Small intestine (tissue), 16 donors: ENCODE measurements at places on chromosomes 1 and 21. TPM values are rescaled to one million over a fixed set of nuclear protein-coding genes. Genes with fewer than 3 reads are reported as not detected.

- H3K4me1 ChIP-seq = peaks cover 5% of the 10 kb centered on the region
- no peaks in the 10 kb centered on the region for H3K36me3 ChIP-seq
- no peak for DNase-seq
- no peak overlapping the region for H3K27ac ChIP-seq
- no peaks in the 10 kb centered on the region for H3K27me3 ChIP-seq
These were observed 14.3 kb downstream of the ADARB1 start for GRCh38 chr21:45088729-45089128.

DNA sequence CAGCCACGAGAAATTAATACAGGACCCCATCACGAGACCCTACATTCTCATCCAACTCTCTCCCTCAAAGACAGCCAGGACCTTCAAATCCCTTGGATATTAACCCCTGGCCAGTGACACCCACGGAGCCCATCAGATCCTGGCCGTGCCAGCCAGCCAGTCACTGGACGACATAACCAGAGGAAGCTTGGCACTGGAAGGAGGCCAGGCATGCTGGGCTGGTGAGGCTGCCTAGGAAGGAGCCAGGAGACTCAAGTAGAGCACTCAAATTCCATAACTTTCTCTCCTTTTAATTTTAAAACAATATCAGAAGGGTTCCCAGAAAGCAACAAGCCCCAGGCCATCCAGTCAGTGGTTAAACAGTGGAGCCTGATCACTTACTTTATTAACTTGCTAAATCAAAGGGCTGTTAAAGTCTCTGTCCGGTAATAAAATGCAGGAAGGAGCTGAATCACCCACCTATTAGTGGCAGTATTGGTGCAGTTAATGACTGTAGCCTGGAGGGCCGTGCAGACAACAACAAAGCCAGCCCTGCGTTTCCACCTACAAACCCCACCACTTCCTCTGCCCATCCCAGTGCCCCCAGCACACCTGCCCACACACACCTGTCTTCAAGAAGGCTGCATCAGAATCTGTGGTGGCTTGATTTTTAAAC, 78.0 kb downstream of the HIVEP3 start:
- no peaks in the 10 kb centered on the region for H3K27me3 ChIP-seq
- no peaks in the 10 kb centered on the region for H3K36me3 ChIP-seq
- DNase-seq = peak; percentile 4
- no peak overlapping the region for H3K27ac ChIP-seq

DNA sequence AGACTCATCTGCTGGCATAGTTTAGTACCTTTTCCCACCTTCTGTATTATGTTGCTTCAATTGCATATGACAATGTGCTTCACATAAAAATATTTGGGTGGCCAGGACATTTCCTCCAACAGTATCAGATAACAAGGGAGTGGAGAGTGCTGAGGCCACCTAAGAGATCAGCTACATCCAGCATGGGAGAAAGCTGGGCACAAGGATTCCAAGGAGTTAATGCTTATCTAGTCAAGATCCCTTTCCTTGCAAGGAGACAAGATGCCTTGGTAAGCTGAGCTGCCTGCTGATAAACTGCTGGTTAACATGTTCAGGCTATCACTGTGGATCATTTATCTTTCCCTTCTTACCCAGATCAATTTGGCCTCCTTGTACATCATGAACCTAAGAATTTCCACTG, 5.4 kb downstream of the TACSTD2 start:
- H3K36me3 ChIP-seq = no peaks in the 10 kb centered on the region
- H3K4me3 ChIP-seq = no peak overlapping the region
- H3K27me3 ChIP-seq = peaks cover 15% of the 10 kb centered on the region
- no peak overlapping the region for H3K27ac ChIP-seq

DNA sequence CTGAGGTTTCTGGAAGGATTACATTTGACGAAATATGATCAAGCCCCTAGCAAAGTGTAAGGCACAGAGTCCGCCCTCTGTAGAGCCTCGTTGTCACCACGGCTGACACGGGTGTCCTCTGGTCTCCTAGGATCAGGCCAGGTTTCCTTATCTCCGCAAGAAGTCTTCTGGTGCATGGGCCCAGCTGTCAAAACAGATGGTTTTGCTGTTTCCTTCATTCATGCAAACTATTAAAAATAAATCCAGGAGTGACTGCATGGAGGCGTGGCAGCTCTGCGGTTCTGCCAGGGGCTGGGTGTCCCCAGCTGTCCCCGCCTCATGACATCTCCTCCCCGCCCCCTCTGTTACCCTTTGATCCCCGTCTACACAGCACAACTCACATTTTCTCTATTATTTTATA, 209.0 kb downstream of the DYRK1A start:
- H3K27me3 ChIP-seq = no peaks in the 10 kb centered on the region
- no peak overlapping the region for H3K27ac ChIP-seq
- H3K4me1 ChIP-seq = no peaks in the 10 kb centered on the region

DNA sequence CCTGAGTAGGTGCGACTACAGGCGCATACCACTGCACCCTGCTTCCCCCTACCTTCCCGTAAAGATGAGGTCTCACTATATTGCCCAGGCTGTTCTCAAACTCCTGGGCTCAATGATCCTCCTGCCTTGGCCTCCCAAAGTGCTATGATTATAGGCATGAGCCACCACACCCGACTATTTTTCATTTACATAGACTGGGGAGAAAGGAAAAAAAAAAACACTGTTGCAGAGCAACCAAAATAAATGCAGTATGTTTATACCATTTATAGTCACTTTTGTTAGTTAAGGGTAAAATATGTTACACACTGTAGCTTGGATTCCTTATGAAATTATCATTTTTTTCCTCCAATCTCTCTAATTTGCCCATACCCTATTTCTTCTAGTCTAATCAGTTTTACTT, 35.2 kb upstream of the RGS8 start:
- no peak overlapping the region for H3K27ac ChIP-seq
- H3K4me1 ChIP-seq = no peaks in the 10 kb centered on the region
- no peaks in the 10 kb centered on the region for H3K27me3 ChIP-seq
- H3K4me3 ChIP-seq = no peak overlapping the region
- no peaks in the 10 kb centered on the region for H3K36me3 ChIP-seq

DNA sequence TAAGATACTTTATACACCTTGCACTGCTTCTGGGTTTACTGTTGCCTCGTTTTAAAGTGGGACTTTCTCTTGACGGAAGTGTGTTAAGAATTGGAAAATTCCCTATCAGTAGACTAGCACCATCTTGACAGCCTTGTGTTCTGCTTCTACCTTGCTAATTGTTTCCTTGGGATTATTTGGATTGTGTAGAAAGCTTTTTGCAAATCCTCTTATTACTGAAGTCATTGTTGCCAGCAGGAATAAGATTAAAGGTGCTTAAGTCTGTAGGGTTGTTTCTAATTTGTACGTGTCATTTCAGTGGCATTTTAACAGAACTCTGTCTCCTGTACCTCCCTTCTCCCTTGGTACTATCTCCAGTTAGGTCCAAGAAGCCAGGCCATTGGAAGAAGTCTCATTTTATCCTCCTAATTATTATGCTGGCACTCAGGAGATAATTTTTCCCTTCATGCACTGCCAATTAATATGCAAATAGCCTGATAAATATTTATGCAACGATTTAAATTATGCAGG, 107.7 kb downstream of the POU2F1 start:
- no peak overlapping the region for H3K27ac ChIP-seq
- H3K4me1 ChIP-seq = no peaks in the 10 kb centered on the region
- DNase-seq = no peak

DNA sequence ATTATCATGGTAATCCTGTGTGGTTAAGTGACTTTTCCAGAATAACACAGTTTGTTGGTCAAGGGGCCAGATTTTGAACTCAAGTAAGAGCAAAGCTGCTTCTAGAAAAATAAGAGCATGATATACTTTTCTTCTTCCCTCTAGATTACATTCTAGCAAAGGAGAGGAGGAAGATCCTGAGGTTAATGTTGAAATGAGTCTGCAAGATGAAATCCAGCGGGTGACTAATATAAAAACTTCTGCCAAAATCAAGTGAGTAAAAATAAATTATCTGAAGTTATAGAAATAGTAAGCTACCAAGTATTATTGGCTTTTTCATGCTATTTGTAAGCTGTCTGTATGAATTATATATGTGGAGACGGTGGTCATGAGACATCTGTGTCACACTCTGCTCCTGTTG, 12.8 kb downstream of the WDR3 start:
- no peak overlapping the region for H3K4me3 ChIP-seq
- DNase-seq = no peak
- H3K27ac ChIP-seq = no peak overlapping the region

The KCNK1 gene
- 6.6 TPM for polyA plus RNA-seq

- no peak for DNase-seq
- no peak overlapping the region for H3K27ac ChIP-seq
- no peaks in the 10 kb centered on the region for H3K27me3 ChIP-seq
- no peak overlapping the region for H3K4me3 ChIP-seq
These were observed 175.8 kb downstream of the DHRS3 start for GRCh38 chr1:12442217-12442616.

The EPS8L3 gene
- polyA plus RNA-seq = 167 TPM

GRCh38 chr21:30831194-30831765, 1.7 kb upstream of the KRTAP7-1 start:
- H3K4me3 ChIP-seq = no peak overlapping the region
- DNase-seq = no peak
- no peaks in the 10 kb centered on the region for H3K27me3 ChIP-seq
- H3K4me1 ChIP-seq = no peaks in the 10 kb centered on the region
- no peak overlapping the region for H3K27ac ChIP-seq

GRCh38 chr1:187267827-187268226, 439.1 kb downstream of the PLA2G4A start:
- no peaks in the 10 kb centered on the region for H3K27me3 ChIP-seq
- no peaks in the 10 kb centered on the region for H3K36me3 ChIP-seq
- H3K27ac ChIP-seq = no peak overlapping the region
- no peaks in the 10 kb centered on the region for H3K4me1 ChIP-seq

DNA sequence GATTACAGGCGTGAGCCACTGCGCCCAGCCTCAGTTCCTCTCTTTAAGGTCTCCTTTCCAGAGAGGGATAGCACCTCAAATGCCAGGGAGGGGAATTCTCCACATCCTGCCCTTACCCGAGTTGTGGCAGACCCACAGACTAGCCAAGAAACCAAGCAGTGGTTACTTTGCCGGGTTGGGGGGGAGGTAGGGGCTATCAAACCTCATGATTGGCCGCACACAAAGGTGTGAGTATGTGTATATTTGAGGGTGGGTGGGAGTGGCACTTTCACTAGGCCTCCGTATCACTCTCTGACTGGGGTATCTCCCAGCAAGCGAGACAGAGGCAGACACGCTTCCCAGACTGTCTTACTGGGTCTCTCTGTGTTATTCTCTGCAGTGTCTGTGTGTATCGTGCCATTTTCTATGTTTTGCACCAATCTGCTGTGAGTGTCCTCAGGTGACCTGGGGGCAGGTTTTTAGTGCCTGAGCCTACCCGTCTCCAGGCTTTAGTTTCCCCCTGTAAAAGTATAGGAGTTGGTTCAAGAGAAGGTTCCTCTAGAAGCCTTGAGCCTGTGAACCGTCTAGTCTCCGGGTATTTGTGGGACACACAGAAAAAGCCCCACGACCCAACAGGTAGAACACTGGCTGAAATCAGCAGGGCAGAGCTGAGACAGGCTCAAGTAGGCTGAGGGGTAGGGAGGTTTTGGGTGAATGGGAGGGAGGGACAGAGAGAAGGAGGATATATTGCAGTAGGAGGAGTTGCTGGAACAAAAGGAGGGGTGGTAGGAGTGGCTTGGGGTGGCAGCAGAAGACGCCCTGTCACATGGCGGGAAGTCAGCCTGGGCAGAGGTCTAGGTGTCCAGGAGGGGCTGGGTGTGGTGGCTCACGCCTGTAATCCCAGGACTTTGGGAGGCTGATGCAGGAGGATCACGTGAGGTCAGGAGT, 10.3 kb downstream of the LMNA start:
- no peaks in the 10 kb centered on the region for H3K27me3 ChIP-seq
- H3K4me3 ChIP-seq = no peak overlapping the region
- DNase-seq = peak; percentile 88
- peaks cover 46% of the 10 kb centered on the region for H3K4me1 ChIP-seq
- H3K36me3 ChIP-seq = no peaks in the 10 kb centered on the region

The AGT gene
- 3.8 TPM for polyA plus RNA-seq

- no peaks in the 10 kb centered on the region for H3K27me3 ChIP-seq
- no peak overlapping the region for H3K4me3 ChIP-seq
- H3K4me1 ChIP-seq = no peaks in the 10 kb centered on the region
- no peaks in the 10 kb centered on the region for H3K36me3 ChIP-seq
- peak; percentile 86 for DNase-seq
These were observed 42.7 kb downstream of the HSD3B1 start for GRCh38 chr1:119549719-119550132.

DNA sequence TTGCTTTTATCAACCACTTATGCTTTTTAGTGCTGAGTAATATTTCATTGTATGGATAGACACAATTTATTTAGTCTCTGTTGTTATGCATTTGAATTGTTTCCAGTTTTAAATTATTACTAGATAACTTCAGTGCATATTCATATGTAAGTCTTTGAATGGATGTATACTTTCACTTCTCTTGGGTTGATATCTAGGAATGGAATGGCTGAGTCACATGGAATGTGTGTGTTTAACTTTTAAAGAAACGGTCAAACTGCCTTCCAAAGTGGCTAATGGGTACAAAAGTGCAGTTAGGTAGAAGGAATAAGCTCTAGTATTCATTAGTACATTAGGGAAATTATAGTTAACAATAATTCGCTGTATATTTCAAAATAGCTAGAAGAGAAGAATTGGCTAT, 82.4 kb downstream of the NPHS2 start:
- DNase-seq = no peak
- no peaks in the 10 kb centered on the region for H3K27me3 ChIP-seq
- no peak overlapping the region for H3K4me3 ChIP-seq
- no peak overlapping the region for H3K27ac ChIP-seq

GRCh38 chr21:41865002-41865777, 14.0 kb downstream of the PRDM15 start:
- H3K27me3 ChIP-seq = no peaks in the 10 kb centered on the region
- no peaks in the 10 kb centered on the region for H3K36me3 ChIP-seq
- peak overlapping the region; percentile 51 for H3K27ac ChIP-seq
- H3K4me3 ChIP-seq = no peak overlapping the region

DNA sequence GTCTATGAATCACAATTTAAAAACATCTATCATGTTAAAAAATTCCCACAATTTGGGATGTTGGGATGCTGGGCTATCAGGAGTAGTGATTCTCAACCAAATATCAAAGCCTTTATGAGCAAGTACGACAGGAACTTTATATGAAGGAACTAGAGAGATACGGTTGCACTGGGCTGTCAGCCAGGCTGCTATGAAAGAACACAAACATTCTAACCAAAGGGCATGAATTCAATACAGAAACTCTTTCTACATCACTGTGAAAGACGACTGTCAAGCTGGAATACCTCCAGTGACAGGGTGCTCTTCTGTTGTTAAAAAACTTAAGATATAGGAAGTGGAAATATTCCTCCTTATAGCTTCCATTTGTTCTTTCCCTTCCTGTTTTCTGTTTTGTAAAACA, 9.8 kb downstream of the CACNA1E start:
- no peaks in the 10 kb centered on the region for H3K27me3 ChIP-seq
- H3K4me3 ChIP-seq = no peak overlapping the region
- DNase-seq = no peak
- no peak overlapping the region for H3K27ac ChIP-seq

GRCh38 chr1:171917331-171917730, 76.0 kb downstream of the DNM3 start:
- no peaks in the 10 kb centered on the region for H3K4me1 ChIP-seq
- no peaks in the 10 kb centered on the region for H3K36me3 ChIP-seq
- H3K4me3 ChIP-seq = no peak overlapping the region
- no peaks in the 10 kb centered on the region for H3K27me3 ChIP-seq
- no peak overlapping the region for H3K27ac ChIP-seq

GRCh38 chr1:52551507-52552235, 1.2 kb downstream of the TUT4 start:
- H3K4me1 ChIP-seq = no peaks in the 10 kb centered on the region
- H3K27ac ChIP-seq = peak overlapping the region; percentile 95
- H3K36me3 ChIP-seq = no peaks in the 10 kb centered on the region
- peak; percentile 24 for DNase-seq

The CLCA1 gene
- 90.2 TPM for polyA plus RNA-seq
